Skeletal muscle cell (primary cell): ENCODE measurements at places on chromosomes 4 and X.

DNA sequence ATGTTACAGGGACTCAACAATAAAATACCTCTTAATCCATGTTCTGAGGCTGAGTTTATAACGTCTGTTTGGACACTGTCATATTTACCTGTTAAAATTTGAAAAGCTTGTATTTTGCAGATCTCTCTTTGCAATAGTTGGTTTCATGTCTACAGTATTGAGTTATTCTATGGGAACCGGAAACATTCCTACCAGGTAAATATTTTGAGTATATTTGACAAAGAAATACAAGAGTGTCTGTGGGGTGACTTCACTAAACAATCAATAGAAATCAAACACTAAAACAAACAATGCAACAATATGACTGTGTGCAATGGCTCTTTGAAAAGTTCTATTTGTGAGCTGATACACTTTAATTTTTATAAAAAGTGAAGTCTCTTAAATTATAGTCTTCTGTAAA is 47.7 kb upstream of the CXCL8 start:
- DNase-seq, result no peak

- peak; percentile 78 for DNase-seq
Observed at GRCh38 chr4:109207061-109207460, 95.4 kb downstream of the COL25A1 start.

DNA sequence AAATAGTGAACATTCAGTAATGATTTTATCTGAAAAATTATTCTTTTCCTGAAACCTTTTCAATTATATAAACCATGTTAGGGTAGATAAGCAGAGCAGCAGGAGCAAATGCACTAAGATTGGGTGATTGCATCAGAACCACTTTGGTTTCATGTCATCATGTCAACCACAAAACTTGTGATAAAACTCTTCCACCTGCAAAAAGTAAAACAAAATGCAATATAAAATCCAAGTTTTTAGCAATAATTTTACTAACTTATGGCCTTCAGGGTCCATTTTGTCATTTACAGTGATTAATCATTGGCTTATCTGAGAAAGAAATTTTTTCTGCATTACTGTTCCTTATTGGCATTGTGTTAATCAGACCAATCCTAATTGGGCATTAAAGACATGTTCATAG is 42.4 kb downstream of the NHS start:
- no peak for DNase-seq

DNA sequence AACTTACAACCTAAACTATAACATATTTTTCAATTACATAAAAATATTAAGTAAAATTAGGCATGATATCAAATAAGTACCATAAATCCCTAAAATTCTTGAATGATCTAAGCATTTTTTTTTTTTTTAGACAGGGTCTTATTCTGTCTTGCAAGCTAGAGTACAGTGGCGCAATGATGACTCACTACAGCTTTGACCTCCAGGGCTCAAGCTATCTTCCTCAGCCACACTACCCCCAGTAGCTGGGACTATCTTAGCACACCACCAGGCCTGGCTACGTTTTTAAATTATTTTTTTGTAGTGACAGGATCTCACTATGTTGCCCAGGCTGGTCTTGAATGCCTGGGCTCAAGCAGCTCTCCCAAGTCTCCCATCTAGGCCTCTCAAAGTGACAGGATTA is 1042.3 kb downstream of the FSTL5 start:
- no peak for DNase-seq

DNA sequence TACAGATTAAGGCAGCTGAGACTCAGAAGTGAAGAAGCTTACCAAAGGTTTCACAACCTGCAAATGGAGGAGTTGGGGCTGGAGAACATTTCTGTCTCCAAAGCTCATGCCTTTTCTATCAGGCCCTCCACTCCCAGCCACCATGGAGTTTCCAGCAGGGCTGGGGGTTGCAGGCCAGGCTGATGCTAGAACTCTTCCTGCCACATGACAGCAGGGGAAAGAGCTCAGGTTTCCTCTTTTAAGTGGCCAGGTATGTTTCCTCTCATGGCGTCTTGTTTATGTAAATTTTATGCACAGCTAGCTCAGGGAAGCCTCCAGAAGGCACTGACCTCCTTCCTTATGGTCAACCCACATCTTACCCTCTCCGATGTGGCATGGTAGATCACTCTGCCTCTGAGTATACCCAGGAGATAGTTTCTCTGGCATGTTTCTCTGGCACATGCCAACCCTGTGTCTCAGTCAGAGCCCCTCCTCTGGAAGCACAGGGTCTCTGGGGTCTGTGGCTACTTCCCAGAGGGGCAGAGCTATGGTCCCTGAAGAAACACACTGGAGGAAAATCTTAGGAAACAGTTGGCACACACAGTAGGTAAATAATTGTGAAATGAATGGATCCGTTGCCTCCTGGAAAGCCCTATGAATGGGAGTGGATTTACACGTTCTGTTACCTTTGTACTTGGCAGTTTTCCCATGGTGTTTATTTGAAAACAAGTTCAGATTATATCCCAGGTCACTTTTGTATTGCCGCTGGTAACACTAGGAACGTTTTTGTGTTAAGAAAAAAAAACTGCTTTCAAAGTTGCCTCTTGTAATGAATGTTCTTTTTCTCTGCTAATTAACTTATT is 28.9 kb downstream of the PDK3 start:
- no peak for DNase-seq

DNA sequence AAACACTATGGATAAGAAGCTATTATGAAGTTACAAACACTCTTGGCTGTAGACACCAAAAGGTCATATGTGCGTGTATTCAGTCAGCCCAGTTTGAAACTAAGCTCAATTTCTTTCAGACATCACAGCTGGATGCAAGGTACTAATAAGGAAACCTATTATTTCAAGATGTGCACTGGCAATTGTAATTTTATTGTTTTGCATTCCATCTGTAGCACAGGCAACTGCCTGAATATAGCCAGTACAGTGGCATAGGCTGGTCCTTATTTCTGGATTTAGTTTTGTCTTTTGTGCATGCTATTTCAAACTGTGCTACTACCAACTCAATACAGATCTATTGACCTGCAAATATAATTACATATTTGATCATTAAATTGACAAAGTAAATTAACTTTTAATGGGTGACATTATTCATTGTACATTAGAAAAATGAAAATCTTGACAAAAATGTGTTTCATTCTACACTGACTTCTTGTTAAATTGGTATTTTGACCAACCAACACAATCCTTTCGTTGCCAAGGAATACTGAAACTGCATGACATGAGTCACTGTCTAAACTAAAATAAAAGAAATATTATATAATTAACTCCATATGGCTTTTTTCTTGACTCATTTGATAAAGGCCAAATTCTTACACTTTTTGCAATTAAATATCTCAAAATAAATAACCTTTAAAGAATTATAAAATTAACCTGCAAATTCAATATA is 594.3 kb upstream of the ADGRL3 start:
- DNase-seq, result peak; percentile 13

DNA sequence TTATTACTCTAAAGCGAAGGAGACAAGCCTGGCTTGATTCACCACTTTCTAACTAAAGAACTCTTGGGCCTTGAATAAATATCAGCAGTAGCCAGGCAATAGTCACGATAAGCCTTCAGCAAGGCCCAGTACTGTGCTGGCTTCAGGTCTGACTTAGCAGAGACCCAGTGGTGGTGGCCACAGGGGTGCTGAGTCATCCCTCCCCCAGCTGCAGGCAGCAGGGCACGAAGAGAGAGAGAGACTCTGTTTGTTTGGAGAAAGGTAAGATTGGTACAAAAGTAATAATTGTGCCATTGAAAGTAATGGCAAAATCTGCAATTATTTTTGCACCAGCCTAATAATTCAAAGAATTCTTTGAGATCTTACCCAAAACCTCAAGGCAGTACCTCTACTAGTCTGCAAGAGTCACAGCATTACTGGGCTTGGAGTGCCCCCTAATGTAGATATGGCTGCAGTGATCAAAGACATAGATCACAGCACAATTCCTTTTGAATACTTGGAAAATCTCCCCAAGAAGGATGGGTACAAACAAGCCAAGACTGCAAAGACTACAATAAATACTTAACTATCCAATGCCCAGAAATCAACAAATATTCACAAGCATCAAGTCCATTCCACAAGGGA is 159.5 kb upstream of the USP38 start:
- DNase-seq, result peak; percentile 11

DNA sequence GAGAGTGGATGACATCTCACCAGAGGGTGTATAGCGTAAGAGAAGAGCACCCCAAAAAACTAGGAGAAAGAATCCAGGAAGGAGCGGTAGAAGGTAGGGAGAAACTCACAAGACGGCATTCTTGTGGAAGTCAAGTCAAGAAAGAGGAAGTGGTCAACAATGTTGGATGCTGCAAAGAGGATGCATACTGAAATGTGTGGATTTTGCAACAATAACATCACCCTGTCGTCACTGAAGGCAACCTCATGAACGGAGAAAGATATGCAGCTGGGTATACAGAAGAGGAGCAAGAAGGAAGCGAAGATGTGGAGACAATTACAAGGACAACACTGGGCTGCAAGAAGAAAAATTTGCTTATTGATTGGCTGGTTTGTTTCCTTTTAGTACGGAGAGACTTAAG is 11.4 kb upstream of the TAPT1 start:
- DNase-seq, result no peak

DNA sequence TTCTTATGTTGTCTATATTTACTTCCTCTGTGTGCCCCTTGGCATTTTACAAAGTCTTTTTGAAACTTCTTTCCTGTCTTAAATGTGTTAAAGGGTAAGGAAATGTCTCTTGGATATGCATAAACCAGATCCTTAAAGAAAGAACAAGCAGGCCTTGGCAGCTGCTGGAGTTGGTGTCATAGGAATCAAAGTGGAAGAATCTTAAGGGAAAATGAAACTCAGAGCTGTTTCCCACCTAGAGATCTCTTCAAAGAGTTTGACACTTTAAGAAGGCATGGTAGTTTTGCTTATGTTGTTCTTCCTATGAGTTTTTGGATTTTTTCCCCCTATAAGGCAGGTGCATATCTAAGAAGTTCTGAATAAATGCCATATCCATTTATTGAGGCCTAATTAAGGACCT is 37.0 kb upstream of the CWH43 start:
- no peak for DNase-seq

DNA sequence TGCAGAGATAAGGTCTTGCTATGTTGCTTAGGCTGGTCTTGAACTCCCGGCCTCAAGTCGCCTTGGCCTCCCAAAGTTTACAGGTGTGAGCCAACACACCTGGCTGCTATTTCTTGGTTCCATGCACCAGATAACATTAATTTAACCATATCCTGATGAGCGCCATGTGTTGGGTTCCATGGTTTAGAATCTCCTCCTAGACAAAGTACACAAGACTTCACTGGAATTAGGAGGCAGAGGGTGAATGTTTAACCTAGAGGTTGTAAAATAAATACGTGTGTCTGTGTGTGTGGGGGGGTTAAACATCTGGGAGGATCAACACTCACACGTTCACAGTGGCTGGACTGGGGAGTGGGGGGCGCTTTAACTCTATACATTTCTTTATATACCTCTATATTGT is 32.4 kb upstream of the SORCS2 start:
- no peak for DNase-seq

DNA sequence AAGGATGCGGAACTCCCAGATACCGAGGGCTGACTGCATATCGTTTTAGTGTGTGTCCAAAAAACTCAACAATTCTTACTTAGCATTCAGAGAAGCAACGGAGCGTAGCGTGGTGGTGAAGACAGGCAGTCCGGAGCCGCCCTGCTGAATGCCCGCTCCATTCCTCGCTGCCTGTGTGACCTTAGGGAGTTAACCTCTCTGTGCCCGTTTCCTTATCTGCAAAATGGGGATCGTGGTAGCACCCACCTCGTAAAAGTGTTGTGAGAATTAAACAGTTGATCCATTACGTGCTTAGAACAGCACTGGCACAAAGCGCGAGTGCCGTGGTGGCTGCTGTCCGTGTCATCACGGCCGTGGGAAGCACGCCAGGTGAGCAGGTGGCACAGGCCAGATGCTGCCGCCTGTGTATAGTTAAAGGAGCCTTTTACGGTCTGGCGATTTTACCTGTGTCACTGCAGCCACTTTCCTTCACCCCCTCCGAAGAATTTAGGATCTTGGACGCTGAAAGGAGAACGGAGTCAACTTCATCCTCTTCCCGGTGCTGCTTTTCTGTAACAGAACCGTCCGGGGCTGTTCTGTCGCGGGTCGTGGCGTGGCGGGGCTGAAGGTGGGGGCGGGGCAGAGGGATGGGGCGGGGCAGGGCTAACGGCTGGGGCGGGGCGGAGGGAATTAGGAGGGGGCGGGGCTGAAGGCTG is 885 bp downstream of the CCDC110 start:
- no peak for DNase-seq

DNA sequence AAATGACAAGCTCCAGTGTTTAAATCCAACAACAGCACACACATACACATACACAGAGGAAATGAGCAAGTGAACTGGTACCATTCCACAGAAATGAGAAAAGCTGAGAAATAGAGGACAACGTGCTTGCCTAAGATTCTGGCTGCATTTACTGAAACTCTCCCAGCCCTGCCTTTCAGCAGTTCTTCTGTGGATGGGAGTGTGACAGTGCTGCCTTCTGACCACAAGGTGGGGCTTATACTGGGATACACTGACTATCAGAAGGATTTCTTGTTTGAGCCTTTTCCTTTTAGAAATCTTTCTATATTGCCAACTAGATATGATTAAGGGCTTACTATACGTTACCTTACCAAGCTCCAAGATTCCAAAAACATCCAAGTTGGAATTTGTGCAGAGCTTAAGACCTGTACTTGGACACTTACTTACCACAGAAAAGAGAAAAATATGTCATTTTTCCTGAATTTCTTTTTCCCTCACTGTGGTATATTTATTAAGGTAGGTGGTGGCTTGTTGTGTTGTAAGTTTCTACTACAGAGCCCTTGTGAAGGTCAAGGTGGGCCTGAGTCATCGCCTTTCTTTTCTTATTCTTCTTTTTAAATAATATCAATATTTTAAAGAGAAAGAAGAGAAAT is 10.7 kb upstream of the CXCL8 start:
- peak; percentile 84 for DNase-seq

DNA sequence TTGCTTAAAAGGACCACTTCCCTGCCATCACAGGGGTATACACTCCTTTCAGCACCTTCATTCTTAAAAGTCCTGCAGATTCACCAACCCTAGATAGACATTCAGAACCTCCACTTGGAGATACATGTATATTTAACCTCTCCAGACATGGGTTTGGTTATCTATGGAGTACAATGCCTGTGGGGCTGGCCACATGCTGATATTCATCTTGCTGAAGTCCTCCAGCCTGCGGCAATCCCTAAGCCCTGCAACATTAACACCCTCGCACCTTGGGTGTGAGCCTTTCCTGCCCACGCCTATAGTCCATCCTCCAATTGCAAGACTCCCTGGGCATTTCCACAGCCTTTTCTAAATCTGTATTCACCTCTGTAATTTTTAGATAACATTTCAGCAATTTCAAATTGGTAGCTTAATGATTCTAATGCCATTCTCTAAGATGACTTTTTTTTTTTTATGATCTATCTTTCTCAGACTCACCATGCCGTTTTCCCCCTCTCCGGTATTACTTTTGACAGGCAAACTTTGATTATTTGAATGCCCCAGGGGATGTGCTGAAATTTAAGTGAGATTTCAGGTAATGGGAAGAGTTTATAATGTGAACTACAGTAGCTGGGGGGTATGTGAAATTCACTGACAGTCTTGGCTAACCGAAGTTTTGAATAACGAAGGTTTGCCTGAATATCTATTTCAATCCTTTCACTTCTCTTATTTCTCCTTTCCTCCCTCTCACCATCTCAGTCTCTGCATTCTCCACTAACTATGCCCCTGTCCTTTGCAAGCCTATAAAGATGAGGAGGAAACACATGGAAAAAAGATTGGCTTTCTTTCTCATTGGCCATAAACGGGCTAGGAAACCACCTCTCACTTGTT is 24.1 kb downstream of the CCDC149 start:
- no peak for DNase-seq

- peak; percentile 34 for DNase-seq
Observed at GRCh38 chrX:110108381-110108821, 105.5 kb downstream of the TMEM164 start.
